ENCODE measurements at places on chromosomes 4 and X.
A peak's percentile ranks its signal among the peaks of the same experiment; 100 is the strongest.

GRCh38 chrX:68646421-68646820 lies 1.0 kb upstream of the STARD8 start:
- DNase-seq = no peak

DNA sequence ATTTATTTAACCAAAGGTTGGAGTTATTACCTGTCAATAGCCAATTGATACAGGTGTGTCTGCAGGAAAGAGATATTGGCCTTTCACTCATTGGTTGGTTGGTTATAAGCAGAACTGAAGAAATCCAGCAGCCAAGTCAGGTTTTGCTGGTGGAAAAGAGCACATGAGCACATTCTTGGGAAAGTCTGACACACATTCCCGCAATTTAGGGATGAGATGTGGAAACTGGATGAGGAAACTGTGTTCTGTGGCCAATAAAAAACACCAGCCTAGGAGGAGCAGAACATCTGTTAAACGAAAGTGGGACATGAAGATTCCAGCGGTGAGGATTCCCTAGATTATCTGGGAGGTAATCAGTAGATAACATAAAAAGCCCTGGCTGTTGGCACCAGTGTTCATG lies 567.4 kb upstream of the CPEB2 start:
- DNase-seq = no peak

DNA sequence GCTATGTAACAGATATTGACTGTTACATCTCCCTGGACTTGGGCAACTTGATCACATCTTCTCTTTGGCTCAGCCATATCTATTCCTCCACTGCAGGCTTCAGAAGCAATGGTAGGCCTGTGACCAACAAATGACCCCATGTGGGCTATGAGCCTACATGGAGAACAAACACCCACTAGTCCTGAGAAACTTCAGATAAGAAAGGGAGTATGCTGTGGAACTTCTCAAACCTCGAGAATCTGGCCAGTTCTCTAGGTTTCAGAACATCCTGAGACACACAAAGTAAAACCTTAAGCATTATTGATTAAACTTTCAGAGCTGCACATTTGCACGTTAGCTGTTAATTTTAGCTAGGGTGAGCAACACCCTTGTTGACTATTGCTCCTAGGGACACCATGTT lies 16.3 kb downstream of the RBMX2 start:
- no peak for DNase-seq

DNA sequence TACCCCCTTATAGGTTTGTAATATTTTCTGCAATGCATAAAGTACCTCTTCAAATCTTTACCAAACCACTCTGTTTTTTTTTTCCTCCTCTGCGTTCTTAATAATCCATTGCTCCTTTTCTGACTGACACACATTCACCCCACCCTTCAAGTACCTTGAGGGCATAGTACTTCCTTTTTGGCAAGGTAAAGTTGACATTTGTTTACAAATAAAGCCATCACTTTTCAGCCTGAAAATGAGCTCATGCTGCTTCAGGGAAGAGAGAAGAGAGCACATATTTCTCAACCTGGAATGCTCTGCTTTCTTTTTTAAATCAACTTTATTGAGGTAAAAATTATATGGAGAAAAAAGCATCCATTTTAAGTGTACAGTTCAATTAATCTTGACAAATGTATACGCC lies 113.9 kb downstream of the AGTR2 start:
- DNase-seq = no peak

GRCh38 chrX:148049441-148049840 lies 68.3 kb downstream of the FMR1NB start:
- no peak for DNase-seq

DNA sequence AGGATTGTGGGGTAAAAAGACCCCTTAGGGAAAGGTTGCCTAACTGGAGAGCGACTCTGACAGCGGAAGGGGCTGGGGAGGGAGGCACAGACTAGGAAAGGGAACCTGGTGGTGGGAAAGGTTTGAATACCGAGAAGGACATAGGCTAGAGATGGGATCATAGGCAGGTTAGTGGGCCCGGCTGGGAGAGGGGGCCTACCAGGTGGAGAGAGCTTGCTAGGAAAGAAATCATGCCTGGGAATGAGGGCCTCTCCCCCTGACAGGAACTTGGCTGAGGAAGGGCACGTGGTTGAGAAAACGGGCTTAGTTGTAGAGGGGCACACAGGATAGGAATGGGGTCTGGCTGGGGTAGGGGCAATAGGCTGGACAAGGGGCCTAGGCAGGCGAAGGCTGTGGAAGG lies 4.4 kb downstream of the OTUD6A start:
- DNase-seq = no peak

- DNase-seq = peak; percentile 42
Observed at GRCh38 chr4:101400096-101400495, 52.8 kb upstream of the PPP3CA start.

DNA sequence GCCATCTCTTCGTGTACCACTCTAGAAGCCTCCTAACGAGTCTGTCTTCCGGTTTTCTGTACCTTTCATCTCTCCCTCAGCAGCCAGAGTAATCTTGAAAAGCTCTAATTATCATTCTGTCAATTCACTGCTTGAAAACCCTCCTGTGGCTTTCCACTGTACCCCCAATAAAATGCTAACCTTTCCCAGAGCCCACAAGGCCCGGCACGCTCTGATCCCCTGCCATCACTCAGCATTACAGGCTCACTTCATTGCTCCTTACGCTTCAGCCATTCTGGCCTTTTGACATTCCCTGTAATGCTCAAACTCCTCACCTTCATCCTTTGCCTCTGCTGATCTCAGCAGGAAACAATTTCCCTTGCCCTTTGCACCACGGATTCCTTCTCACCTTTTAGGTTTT lies 112.9 kb downstream of the ARHGAP10 start:
- no peak for DNase-seq

DNA sequence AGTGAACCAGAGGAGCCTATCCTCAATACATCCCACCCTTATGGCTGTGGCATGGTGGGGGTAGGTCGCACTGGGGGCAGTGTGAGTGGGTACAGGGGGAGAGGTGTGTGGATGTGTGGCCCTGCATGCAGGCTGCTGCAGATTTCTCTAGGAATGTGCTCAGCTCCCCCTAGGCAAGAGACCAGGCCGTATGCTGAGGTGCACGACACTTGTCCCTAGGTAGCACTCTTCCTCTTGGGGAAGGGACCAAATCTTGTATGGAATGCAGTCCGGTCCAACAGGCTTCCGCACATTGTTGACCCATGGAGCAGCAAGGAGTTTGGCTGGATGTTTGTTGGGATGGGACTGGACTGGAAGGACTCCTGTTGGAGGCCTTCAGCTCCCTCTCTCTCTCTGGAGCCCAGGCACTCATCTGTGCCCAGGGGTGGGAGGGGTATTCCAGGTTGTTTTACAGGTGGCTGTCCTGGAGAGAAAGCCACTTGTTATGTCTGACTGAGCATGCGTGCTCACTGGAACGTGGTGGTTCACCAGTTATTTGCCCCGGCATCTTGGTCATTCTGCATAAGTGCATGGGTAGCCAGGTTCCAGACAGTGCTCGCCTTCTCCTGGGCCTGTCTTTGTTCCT lies 55.1 kb downstream of the NBDY start:
- no peak for DNase-seq

- no peak for DNase-seq
Observed at GRCh38 chr4:126993351-126993750, 639.4 kb upstream of the INTU start.

DNA sequence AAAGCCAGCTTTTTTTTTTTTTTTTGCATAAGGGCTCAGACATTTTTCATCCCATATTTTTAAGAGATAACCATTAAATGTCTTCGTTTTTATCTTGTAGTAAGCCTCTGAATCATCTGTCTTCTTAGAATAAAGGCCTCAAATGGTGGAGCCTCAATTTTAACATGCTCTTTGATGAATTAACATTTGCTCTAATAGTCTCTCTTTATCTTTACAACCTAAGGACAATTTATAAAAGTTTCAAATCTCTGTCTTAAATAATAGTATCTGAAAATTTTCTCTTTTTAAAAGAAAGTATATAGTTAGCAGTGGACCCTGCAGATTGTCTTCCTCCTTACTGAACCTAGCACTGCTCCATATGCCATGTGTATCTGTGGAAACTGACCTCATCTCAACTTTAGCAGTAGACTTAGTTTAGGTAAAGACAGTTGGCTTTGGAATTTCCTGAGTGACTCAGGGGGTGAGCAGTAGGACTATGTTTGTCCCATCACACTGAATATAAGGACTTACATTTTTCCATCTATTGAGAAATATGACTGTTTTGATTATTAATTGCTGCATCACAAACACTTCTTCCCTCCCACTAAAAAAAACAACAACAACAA lies 1658.0 kb downstream of the STIM2 start:
- DNase-seq = peak; percentile 49

- DNase-seq = no peak
Observed at GRCh38 chrX:9765072-9765736, 443 bp downstream of the GPR143 start.

- DNase-seq = no peak
Observed at GRCh38 chrX:50852524-50852923, 38.5 kb upstream of the SHROOM4 start.

DNA sequence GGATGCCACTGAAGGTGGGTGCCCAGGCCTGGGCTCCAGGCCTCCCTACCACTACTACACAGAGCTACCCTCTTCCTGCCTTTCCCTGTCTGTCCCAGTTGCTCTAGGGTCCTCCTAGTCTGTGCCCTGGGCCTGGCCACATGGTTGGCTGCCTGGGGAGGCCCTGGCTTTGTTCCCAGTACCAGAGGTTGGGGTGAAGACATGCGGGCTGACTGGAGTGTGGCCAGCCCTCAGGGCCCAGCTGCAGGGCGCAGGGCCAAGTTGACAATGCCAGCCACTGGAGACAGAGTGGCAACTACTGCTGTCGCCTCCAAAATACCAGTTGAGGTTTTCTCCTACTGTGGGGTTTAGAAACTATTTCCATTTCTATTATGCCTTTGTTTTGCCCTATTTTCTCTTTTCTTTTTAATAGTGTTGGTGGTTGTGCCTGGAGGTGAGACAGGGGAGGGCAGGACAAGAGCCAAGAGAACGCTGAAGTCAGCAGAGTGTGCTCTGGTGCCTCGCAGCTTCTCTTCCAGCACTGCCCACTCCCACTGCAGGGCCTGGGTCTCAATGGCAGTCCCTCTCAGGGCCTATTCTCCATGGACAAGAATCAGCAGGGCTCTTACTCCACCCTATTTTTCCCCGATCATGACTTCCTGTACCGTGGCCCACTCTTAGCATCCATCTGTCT lies 32.2 kb upstream of the XPNPEP2 start:
- no peak for DNase-seq

GRCh38 chr4:149531861-149532260 lies 283.8 kb downstream of the IQCM start:
- peak; percentile 53 for DNase-seq

- DNase-seq = no peak
Observed at GRCh38 chr4:66606908-66607307, 936.6 kb upstream of the EPHA5 start.

GRCh38 chr4:42655921-42656678 lies 805 bp downstream of the ATP8A1 start:
- DNase-seq = no peak

GRCh38 chr4:153519687-153520086 lies 53.5 kb downstream of the TMEM131L start:
- DNase-seq = no peak

GRCh38 chr4:177118596-177118995 lies 191.1 kb upstream of the NEIL3 start:
- DNase-seq = peak; percentile 92

- DNase-seq = no peak
Observed at GRCh38 chr4:145852256-145852839, 86.3 kb downstream of the ZNF827 start.

- DNase-seq = no peak
Observed at GRCh38 chr4:183082053-183082452, 17.0 kb upstream of the WWC2 start.

GRCh38 chr4:118972167-118972566 lies 83.5 kb downstream of the SYNPO2 start:
- DNase-seq = no peak

DNA sequence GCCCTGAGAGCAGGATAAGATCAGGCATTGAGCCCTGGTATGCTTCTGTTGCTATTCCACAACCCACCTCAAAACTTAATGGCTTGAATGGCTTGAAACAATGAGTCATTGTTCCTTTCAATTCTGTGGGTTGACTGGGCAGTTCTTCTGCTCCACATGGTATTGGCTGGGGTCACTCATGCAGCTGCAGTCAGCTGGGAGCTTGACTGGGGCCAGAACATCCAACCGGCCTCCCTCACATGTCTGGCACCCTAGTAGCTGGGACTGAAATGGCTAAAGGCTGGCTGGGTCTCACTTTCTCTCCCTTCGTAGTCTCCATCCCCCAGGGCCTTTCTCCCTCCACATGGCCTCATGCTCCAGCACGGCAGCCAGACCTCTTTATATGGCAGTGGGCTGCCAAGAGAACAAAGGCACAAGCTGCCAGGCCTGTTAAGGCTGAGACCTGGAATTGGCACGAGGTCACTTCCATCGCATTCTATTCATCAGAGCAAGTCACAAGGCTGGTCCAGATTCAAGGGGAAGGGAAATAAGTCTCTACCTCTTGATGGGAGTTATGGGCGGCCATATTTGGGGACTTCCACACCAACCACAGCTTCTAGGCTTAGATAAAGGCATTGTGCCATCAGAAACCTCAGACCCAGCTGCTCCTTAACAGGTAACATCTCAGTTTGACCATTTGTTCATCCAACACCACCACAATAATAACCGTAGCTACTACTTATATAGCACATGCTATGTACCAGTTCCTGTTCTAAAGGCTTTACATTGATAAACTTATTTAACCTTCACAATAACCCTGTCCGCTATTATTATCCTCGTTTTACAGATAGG lies 159.7 kb upstream of the ATP6AP2 start:
- no peak for DNase-seq

DNA sequence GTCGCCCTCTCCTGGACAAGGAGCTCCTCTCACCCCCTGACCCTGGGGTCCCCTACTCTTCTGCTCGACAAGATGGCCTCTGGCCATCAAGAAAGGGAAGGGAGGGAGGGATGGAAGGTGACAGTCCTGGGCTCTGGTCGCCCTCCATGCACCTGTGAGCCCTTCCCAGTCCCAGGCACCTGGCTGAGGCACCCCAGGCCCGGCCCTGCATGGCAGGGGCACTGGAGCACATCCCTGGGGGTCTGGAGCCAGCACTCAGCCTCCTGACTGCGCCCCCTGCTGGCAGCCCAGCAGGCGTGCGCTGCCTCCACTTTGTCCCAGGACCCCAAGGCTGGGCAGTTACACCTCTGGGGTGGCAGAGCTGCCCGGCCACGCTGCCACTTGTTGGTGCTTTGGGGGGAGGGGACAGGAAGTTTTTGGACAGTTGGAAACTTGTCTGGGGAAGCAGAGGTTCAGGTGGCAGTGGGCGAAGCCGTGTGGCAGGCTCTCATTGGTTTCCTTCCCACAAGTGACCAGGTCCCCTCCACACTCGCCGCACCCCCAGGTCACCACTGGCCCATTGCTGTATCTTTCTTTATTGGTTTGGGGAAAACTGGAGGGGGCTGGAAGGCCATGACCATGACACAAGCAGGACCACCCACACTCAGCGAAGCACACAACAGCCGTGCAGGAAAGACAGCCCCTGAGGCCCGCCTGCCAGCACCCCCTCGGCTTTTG lies 4.3 kb downstream of the PNCK start:
- DNase-seq = no peak

Measured in NCI-H226 (cell line).